Skeletal muscle cell (primary cell): ENCODE measurements at places on chromosomes 16 and 17.

- no peak for DNase-seq
Measured at GRCh38 chr17:63390090-63390489, 56.0 kb downstream of the CYB561 start.

GRCh38 chr17:49469831-49470810 lies 25.0 kb upstream of the NGFR start:
- no peak for DNase-seq

- DNase-seq: no peak
Measured at GRCh38 chr17:76732734-76733617, 4.2 kb downstream of the SRSF2 start.

DNA sequence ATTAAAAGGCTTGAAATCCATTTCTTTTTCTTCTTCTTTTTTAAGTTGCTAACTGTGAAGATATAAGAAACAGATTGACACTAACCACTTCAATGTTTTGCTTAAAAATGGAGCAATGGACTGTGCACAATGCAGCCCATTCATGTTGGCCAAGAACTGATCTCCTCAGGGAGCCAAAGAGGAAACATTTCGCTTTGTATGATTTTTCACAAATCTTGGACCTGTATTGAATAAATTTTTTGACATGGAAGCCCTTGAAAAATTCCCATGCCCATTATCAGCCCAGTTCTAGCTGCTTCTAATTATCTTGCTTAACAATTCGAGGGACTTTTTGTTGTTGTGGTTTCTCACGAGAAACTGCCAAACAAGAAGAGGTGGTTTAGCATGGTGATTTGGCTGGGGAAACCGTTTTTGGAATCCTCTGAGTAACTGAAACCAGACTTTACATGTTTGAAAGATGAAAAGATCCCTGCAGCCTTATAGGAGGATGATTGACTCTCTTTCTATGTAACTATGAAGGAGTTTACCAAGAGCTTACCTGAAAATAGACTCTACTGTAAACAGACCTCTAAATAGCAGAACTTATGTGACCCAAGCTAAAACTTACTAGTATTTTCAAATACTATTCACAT lies 1389.4 kb upstream of the GOT2 start:
- no peak for DNase-seq

- DNase-seq: no peak
Measured at GRCh38 chr16:31107465-31107867, 720 bp upstream of the BCKDK start.

DNA sequence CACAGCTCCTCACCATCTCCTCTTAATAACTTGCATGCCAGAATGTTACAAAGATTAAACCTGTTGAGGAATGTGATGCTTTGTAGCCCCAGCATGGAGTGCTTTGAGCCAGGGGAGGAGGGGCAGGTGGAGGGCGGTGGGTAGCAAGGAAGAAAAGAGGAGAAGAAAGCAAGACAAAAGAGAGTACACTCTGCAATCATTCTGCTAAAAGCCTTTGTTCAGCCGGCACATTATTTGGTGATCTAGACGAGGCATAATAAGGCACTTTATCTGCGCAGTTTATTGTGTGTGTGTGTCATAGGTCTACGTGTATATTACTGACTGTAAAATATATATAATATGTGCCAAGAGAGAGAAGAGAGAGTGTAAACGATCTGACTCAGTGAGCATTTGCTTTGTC lies 139.1 kb downstream of the SOX9 start:
- no peak for DNase-seq

DNA sequence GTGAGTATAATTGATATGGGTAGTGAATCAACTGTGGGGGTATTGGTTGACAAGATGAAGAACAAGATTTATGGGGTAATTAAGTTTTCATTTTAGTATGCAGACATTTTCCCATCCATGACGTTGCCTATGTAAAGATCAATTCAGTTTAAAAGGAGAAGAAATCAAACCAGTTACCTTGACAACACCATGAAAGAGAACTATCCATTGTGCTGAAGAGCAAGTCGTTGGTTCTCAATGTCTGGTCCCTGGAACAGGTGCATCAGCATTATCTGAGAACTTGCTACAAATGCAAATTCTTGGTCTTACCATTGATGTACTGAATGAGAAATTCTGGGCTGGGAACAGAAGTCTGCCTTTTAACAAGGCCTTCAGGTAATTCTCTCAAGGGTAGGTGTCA lies 801 bp upstream of the OR4D2 start:
- DNase-seq: no peak

- DNase-seq: peak; percentile 59
Measured at GRCh38 chr16:67115639-67116038, 5.9 kb downstream of the PHAF1 start.

- DNase-seq: no peak
Measured at GRCh38 chr17:40307740-40308239, 1.2 kb upstream of the RARA start.

DNA sequence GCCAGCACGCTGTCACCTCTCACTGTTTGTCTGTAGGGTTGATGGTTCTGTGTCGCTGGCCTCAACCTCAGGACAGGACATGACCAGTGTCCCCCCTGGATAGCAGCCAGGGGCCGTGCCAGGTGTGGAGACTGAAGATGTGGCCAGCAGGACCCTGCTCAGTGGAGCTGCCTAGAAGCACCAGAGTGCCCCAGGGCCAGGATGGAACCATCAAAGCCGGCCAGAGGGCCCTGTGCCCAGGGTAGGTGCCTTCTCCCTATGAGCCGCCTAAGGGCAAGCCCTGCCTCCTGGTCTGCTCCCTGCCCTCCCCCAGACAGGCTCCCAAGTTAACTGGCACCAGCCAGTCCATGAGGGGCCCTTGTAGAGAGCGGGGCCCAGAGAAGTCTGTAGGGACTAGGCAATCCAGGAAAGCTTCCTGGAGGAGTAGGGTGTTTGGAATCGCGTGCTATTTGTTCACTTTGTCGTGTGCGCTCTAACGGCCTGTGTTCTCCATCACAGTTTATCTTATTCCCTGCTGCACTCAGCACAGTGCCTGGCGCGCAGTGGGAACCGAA lies 546 bp upstream of the NDUFB10 start:
- no peak for DNase-seq

DNA sequence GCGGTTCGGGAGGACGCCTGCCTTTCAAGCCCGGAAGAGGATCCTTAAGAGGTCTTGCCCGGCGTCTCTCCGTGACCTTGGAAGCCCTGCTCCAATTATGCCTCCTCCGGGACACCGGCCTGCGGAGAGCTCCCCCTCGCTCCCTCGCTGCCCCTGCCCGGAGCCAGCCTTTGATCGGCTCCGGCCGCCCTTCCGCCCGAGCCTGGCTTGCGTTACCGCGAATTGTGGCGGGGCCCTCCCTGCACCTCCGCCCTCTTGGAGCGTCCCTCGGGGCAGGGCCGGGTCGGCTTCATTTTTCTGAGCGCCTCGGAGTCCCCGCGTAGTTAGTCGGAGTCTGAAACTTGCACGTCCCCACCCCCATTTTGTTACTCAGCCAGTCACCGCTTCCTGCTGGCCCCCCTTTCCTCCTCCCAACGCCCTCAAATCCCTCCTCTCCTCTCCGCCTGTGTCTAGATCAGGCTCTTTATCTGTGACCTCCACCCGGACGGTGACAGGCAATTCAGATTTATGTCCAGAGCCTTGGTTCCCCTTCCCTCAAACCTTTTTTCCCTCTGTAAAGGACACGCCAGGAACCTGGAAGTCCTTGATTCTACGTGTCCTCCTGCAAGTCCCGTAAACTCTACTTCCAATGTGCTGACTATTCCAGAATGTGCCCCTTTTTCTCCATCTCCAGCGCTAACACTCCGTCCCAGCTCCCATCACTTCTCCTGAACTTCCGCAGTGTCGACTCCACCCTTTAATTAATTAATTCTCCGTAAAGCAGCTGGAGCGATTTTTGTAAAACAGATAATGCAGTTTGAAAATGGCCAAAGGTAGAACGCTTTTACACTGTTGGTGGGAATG lies 569 bp upstream of the RABEP2 start:
- DNase-seq: peak; percentile 53

GRCh38 chr16:2473999-2474876 lies 689 bp upstream of the TBC1D24 start:
- DNase-seq: no peak

- DNase-seq: no peak
Measured at GRCh38 chr17:78387977-78388941, 9.8 kb downstream of the PGS1 start.

DNA sequence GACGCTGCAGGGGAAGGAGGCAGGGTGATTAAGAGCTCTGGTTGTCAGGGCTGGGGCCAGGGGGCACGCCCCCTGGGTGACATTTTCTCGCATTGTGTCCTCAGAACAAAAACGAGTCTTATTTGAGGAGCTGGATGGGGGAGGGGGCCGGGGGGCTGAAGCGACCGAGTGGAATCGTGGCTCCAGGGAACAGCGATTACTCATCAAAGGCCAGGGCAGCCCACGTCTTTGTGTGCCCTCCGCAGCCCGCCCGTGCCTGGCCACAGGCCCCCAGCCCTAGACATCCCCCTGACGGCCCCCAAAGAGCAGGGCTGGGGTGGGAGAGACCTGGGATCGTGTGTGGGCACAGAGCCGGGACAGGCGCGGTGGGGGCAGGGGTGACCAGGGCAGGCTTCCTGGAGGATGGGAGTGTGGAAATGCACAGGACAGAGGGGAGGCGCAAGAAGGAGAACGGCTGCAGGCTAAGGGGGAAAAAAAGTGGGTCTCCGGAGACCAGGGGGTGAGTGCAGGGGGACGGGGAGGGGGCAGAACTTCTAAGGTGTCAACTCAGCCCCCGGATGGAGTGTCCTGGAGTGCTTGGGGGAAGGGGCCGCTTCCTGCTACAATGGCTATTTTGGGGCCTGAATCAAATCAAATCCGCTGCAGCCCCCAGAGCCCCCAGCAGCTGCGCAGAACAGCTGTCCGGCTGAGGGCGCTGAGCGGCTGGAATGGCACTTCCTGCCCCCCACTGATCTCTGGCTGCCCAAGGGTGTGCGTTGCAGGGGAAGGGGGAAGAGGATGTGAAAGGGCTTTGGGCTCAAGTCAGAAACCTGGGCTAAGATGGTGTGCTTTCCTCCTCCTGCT lies 24.0 kb upstream of the PHB1 start:
- no peak for DNase-seq

DNA sequence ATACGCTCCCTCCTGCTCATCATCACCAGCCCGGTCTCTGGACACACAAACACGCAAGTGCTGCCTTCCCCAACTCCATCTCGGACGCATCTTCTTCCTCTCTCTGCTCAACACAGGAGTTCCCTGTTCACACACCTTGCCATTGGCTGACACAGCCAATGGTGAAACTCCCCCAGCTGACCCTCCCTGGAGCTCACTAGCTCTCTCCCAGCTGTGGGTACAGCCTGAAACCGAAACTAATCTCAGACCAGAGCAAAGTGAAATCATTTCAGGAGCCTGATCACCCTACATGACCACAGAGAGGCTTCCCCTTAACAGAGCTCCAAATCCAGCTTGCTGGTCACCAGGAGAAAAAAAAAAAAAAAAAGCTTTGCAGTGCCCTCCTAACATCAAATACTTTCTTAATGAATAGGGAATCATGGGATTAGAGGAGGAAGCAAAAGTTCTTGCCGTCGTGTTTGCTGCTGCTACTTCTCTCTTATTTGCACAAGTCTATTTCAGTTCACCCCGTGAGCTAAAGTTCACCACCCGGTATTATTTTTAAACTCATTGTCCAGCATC lies 8.3 kb downstream of the CUEDC1 start:
- DNase-seq: no peak

DNA sequence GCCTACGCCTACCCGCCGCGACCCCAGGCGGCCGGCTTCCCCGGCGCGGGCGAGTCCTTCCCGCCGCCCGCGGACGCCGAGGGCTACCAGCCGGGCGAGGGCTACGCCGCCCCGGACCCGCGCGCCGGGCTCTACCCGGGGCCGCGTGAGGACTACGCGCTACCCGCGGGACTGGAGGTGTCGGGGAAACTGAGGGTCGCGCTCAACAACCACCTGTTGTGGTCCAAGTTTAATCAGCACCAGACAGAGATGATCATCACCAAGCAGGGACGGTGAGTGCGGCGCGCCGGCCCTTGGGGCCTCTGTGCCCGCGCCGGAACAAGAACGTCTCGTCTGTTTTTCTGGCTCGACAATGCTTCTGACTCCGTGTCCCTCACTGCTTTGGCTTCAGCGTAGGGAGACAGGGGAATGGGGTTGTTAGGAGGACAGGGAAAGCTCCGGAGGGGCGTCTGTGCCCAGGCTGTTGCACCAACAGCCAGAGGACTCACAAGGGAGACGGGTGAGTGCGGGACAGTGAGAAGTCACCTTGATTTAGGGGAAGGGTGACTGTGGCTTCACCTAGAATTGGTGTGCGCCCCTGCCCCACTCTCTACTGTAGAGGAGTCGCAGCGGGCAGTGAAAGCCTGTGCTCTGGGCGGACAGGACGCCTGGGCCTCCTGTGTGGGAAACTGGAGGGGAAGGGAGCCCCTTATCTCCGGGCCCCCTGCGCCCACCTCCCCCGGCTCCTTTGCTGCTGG lies 806 bp downstream of the TBX21 start:
- DNase-seq: no peak

DNA sequence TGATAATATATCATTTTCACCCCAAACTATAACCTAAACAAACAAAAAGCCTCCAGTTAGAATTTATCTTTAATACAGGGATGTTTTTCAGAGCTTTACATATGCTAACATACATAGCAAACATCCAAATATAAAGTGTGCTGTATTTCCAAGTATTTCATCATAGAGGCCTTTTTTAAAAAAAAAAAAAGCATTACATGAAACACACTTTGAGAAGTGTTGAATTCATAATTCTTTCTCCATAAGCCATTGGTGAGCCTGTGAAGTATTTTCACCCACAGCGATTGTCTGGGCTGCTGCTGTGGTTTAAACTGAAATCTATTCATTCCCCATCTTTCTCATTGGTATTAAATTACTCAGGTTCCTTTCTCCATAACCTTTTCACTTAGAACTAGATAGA lies 503.4 kb upstream of the CDH8 start:
- no peak for DNase-seq

DNA sequence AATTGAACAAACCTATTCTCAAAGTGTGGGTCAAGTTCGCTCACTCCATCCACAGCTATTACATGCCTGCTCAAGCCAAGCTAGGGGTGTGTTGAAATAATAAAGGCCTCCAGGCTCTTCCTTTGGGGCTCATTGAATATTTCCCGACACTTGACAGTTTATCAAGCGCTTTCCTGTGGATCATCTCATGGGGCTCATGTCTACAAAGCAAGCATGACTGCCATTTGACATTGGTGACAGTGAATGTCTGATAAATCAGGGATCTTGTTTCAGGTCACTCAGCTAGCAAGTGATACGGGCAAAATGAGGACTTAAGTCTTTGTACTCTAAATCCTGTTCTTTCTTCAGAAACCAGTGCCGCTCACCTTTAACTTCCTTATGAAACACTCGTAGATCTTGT lies 542.6 kb downstream of the TOX3 start:
- no peak for DNase-seq

- no peak for DNase-seq
Measured at GRCh38 chr16:84893849-84894599, 74.2 kb downstream of the CRISPLD2 start.
